ENCODE measurements at places on chromosomes 2 and 18.

DNA sequence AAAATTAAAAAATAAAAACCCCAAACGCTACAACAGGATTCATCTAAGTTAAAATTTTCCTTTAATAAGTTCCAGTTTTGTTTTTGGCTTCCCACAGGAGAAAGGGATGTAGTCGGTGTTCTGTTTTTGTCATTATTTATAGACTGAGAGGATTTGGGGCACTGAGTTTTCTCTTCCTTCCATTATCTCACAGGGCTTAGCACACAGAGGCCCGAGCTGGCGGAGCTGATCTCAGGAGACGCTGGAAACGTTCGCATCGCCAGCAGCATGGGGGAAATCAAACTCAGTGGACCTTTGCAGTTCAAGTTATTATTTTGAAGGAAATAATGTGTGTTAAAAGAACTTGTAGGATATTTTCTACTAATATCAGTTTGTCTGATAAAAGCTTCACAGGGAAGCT, 669.7 kb upstream of the SALL3 start:
- no peak for DNase-seq

- no peak for DNase-seq
Observed at GRCh38 chr18:22879293-22879692, 53.8 kb upstream of the RBBP8 start.

- DNase-seq, result no peak
Observed at GRCh38 chr2:74317701-74318100, 25.5 kb downstream of the SLC4A5 start.

GRCh38 chr2:169815849-169816248, 8.9 kb downstream of the METTL5 start:
- no peak for DNase-seq

DNA sequence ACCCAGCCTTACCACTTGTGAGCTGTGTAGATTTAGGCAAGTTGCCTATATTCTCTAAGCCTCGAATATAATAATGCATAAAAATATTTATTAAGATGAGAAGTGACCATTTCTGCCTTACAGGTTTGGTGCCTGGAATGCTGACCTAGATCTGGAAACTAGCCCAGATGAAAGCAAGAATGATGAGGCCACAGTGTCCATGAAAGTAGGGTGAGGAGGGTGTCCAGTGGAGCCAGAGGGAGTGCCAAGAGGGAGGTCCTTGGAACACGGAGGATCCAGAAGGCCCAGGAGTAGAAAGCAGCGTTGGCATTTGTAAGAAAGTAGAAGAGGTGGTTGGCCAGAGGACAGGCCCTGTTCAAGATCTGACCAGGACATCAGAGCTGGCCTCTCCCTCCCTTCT, 334.3 kb downstream of the CELF4 start:
- no peak for DNase-seq

GRCh38 chr18:47756364-47757016, 174.0 kb downstream of the SMAD2 start:
- no peak for DNase-seq

- no peak for DNase-seq
Observed at GRCh38 chr2:176175709-176176607, 12.5 kb upstream of the HOXD1 start.

DNA sequence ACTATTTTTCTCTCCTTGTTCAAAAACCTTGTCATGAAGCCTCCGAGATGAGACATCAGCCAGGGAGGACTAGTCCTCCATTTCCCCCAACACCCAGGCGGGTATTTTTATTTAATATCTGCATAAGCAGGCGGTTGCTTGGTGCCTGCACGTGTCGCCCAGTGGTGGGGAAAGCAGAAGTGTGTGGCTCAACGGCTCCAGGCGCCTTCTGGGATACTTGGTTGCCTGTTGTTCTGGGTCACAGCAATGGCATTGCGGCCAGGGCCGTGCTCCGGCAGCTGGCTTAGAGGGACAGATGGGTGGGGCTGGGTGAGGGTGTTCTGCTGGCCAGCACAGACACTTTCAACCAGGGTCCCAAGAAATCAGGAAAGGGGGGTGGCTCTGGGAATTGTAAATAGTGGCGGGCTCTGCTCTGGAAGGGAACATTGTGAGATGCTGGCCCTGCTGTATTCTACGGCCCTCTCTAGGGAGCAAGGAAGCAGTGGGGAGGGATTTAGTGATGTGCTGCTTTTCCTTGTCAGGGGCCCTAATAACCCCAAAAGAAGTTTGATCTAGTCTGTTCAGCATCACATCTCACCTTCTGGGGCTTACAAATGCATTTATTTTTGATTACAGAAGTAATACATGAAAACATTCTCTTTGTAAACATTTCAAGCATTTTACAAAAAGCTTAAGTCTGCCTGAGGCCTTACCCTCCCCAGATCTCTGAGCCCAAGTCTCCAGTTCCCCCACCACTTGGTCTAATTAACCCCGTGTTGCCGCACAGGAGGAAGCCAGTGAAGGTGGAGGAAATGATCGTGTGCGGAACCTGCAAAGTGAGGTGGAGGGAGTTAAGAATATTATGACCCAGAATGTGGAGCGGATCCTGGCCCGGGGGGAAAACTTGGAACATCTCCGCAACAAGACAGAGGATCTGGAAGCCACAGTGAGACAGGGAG, 1.1 kb downstream of the VAMP8 start:
- DNase-seq, result no peak

- no peak for DNase-seq
Observed at GRCh38 chr2:237143118-237143517, 57.4 kb downstream of the COPS8 start.

GRCh38 chr2:88329815-88330603, 122.5 kb downstream of the FOXI3 start:
- no peak for DNase-seq

DNA sequence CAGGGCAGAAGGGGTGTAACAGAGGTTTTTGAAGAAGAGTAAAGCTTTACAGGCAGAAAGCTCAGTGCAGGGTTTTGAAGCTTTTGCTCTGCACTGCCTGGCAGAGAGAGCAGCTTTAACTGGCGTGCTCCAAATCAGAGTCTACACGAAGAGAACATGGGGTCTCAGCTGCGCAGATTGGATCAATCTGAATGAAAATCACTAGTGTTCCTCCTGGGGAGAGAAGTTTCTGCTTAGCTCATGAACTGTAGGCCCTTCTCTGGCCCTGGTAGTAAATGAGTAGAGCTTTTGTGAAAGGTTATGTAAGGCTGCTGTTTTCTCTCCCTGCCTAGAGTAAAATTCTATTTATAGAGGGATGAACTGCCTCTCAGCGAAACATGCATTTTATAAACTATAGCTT, 13.6 kb downstream of the DCC start:
- DNase-seq, result no peak

DNA sequence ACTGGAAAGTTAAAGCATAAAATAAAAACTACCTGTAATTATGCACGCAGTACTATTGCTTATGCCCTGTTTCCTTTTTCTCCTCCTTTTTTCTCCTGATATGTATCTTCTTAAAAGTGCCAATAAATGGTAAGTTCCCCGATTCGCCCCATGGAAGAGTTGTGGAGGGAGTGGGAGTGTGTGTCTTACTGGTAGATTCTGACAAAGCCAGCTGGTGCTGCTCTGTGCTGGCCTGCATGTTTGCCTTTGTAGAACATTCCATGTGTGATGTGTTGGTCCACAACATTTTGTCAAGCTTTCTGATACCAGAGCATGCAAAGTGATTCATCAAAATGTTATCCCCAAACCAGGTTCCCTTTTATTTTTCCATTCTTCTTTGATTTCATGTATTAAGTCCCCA, 356.9 kb upstream of the RAB12 start:
- no peak for DNase-seq

- DNase-seq, result no peak
Observed at GRCh38 chr18:50268022-50268747, 1.9 kb upstream of the CFAP53 start.

DNA sequence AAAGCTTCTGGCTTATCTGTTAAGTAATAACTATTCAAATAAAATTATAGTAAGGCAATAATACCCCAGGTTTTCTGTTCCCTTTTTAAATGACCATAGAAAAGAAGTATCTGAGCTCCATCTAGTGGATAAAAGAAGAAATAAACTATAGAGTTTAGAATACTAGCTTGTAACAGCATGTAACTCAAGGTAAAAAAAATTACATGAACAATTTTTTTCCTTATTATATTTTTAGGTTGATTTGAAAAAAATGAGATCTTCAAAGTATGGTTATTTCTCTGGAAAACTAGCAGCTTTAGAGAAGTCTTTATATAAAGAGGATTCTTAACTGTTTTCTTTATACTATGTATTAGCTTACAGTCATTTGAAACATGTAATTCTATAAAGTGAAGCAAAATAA, 58.1 kb downstream of the NCKAP1 start:
- DNase-seq, result no peak

GRCh38 chr2:117717072-117717471, 97.4 kb upstream of the DDX18 start:
- no peak for DNase-seq

DNA sequence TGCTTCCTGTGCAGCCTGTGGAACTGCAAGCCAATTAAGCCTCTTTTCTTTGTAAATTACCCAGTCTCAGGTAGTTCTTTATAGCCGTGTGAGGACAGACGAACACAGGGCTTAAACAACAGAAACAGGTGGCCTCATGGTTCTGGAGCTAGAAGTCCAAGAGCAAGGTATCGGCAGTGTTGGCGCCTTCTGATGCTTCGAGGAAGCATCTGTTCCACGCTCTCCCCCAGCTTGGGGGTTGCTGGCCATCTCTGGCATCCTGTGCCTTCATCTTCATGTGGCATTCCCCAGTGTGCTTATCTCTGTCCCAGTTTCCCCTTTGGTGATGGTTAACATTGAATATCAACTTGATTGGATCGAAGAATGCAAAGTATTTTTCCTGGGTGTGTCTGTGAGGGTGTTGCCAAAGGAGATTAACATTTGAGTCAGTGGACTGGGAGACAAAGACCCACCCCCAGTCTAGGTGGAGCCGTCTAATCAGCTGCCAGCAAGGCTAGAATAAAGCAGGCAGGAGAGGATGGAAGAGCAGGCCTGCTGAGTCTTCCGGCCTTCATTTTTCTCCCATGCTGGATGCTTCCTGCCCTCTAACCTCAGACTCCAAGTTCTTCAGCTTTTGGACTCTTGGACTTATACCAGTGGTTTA, 287.6 kb downstream of the PHLPP1 start:
- DNase-seq, result no peak

- DNase-seq, result no peak
Observed at GRCh38 chr2:151262629-151263028, 966 bp upstream of the RBM43 start.

DNA sequence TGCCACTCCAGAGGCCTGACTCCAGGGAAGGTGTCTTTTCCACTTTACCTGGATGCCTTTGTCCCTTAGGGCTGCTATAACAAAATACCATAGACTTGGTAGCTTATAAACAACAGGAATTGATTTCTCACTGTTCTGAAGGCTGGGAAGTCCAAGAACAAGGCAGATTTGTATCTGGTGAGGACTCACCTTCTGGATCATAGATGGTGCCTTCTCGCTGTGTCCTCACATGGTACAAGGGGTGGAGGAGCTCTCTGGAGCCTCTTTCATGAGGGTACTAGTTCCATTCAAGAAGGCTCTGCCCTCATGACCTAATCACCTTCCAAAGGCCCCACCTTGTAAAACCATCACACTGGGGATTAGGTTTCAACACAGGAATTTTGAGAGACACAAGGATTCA, 52.1 kb downstream of the SLC4A3 start:
- DNase-seq, result no peak

DNA sequence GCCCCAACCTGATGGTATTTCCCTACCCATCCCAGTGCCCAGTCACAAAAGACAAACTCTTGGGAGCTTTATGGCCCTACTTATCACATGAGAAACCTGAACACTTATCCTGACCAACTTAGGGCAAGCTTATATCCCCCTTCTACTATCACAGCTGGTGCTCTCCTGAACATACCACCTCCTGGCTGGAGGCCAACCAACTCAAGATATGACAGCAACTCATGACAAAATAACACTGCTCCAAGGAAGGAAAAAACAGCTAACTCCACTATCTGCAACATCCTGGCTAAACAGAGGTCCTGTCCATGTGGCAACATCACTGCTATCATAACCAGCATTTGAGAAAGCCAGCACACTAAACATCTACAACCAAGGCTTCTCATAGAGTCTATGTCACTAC, 20.9 kb upstream of the CLASP1 start:
- no peak for DNase-seq

DNA sequence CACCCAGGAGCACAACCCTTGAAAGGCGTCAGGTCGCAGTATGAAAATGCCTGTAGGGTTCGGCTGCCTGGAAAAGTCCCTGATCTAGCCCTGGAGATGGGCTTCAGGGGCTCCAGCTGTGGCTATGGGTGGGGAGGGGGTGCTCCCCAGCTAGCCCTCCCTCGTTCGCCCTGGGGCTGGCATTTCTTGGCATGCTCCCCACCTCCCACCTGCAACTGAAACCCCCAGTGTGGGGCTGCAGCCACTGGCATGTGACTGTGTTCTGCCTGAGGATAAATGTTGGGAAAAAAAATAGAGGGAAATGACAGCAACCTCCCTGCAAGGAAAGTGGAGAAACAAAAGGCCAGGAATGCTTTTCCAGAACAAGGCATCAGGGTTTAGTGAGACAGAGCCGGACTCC, 109.2 kb downstream of the COPS8 start:
- no peak for DNase-seq

DNA sequence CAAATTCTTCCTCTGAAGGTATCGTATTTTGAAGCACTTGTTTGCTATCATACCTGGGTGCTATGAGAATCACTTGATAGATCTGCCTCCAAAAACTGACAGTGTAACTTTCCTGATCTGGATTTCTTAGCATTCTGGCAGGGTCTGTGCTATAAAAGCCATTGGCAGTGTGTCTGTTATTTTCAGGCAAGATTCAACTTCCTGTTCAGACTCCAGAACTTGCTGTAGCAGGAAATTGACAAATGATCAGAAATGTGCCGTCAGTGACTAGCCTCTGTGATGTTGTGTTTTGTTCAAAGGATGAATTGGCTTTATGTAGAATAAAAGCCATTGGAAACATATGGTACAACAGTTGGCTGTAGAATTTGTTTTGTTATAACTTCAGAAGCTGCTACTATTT, 273.3 kb downstream of the PTPRM start:
- no peak for DNase-seq

DNA sequence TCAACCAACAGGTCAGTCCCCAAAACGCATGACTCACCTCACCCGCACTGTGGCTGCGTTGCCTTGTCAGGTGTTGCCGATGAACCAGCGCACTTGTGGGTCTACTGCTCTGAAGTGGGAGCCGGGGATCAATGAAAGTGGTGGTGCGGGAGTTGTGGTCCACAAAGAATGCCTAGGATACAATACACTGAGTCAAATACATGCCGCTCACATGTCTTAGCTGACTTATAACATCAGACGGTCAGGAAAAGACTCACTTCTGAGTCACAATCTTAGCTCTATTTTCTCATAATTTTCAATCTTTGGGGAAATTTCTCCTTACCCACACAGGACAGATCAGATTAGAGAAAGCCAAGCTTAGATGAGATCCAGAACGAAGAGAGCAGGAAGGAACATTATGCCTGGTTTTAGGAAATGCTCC, 107.1 kb upstream of the STK17B start:
- DNase-seq, result peak; percentile 68

GRCh38 chr18:77250926-77251729, 1.5 kb downstream of the GALR1 start:
- DNase-seq, result no peak

- no peak for DNase-seq
Observed at GRCh38 chr2:8391126-8391525, 290.7 kb upstream of the ID2 start.

Data from HS-27A (cell line).